H9 (cell line): ENCODE measurements at places on chromosomes 7 and 10. TPM values are rescaled to one million over a fixed set of nuclear protein-coding genes. Genes with fewer than 3 reads are reported as not detected.

GRCh38 chr10:103197174-103197573, 4.1 kb upstream of the NT5C2 start:
- no peak overlapping the region for H3K4me3 ChIP-seq
- peaks cover 6% of the 10 kb centered on the region; the same call in 1 of the 2 replicates for H3K4me1 ChIP-seq
- H3K36me3 ChIP-seq: no peaks in the 10 kb centered on the region
- H3K27ac ChIP-seq: no peak overlapping the region

The MRPL32 gene
- 97.2 and 101 TPM in 2 replicates for total RNA-seq

- no peak overlapping the region for H3K4me3 ChIP-seq
- peak overlapping the region; percentile 39 for H3K27ac ChIP-seq
- H3K36me3 ChIP-seq: no peaks in the 10 kb centered on the region
- no peak for DNase-seq
Measured at GRCh38 chr7:114856625-114857024, 65.3 kb upstream of the MDFIC start.

The HILPDA gene
- total RNA-seq: 23.1 and 23.3 TPM in 2 replicates

- H3K27me3 ChIP-seq: no peaks in the 10 kb centered on the region
- H3K4me1 ChIP-seq: no peaks in the 10 kb centered on the region
- H3K36me3 ChIP-seq: peaks cover 8% of the 10 kb centered on the region; the same call in 2 of the 3 replicates
- H3K27ac ChIP-seq: no peak overlapping the region
Measured at GRCh38 chr10:70549962-70550458, 52.5 kb downstream of the PRF1 start.

- H3K4me1 ChIP-seq: no peaks in the 10 kb centered on the region
- no peak for DNase-seq
- H3K27ac ChIP-seq: no peak overlapping the region
- H3K36me3 ChIP-seq: peaks cover 60% of the 10 kb centered on the region
Measured at GRCh38 chr7:157234271-157234670, 95.5 kb downstream of the UBE3C start.

GRCh38 chr7:16300361-16300895, 120.9 kb downstream of the CRPPA start:
- H3K36me3 ChIP-seq: no peaks in the 10 kb centered on the region
- no peaks in the 10 kb centered on the region for H3K4me1 ChIP-seq
- H3K27me3 ChIP-seq: no peaks in the 10 kb centered on the region
- H3K4me3 ChIP-seq: no peak overlapping the region

DNA sequence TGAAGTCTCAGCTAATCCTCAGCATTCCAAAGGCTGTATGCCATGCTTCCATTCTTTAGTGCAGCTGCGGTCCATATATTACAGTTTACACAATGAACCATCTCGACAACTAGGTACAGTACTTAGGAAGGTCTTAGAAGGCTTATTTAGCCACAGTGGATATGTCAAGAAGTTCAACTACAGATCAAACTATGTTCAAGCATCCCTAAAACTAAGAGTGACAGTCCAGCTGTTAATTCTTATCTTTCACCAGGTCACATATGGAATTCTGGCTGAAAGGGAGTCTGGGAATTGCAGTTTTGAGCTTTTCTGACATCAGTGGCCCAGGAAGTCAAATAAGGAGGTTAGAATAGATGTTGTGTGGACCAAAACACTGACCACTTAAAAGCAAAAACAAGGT, 106.8 kb downstream of the SDHAF3 start:
- no peak overlapping the region for H3K27ac ChIP-seq
- H3K36me3 ChIP-seq: no peaks in the 10 kb centered on the region
- no peaks in the 10 kb centered on the region for H3K27me3 ChIP-seq
- no peak overlapping the region for H3K4me3 ChIP-seq

The VSTM2A gene
- 0.11 and 0.22 TPM in 2 replicates for total RNA-seq

DNA sequence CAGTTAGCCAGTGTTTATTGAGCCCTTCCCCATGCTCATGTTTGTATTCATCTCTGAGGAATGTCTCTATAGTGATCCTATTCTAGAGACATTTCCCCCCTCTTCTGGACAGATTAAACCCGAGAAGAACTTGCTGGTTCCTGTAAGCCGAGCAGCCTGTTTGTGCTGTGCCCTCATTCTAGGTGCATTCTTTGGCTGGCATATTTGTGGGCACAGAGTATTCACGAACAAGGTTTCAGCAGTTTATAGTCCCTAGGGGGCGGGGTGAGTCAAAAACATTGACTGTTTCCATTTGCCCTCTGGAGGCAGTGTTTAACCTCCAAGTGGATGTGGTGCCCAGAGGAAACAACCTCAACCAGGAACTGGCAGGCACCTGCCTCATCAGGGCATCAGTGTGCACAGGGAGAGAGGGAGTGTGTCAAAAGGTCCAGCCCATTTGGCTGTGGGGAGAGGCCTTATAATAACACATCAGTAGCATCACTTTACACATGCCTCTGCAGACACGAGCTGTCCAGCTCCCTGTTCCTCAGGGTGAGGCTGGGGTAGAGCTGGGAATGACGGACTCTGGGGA, 273.3 kb upstream of the LRGUK start:
- H3K27ac ChIP-seq: no peak overlapping the region
- peaks cover 3% of the 10 kb centered on the region; the same call in 1 of the 2 replicates for H3K36me3 ChIP-seq
- peaks cover 5% of the 10 kb centered on the region; the same call in 1 of the 2 replicates for H3K4me1 ChIP-seq
- H3K4me3 ChIP-seq: no peak overlapping the region

The KMT2E gene
- total RNA-seq: 34.2 and 38.2 TPM in 2 replicates

DNA sequence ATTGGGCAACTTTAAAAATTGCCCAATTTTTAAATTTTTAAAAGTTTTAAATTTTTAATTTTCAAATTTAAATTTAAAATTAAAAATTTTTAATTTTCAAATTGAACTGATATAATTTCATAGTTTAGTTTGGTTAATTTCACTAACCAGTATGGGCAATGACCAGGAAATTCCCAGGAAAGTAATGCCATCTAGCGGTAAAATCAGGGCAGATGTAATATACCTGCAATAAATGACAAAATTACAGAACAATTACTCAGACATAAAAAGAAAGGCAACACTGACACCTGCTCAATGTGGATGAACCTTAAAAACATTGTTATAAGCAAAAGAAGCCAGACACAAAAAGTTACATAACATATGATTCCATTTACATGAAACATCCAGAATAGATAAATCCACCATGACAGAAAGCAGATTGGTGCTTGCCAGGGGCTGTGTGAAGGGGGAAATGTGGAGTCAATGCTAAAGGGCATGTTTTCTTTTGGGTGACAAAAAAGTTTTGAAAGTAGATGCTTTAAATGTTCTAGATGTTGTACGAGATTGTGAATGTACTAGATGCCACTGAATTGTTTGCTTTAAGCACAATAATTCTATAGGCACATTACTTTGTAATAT, 28.6 kb upstream of the SLC16A12 start:
- H3K4me1 ChIP-seq: peaks cover 5% of the 10 kb centered on the region; the same call in 1 of the 2 replicates
- H3K27me3 ChIP-seq: no peaks in the 10 kb centered on the region
- H3K27ac ChIP-seq: no peak overlapping the region
- no peak overlapping the region for H3K4me3 ChIP-seq

- no peaks in the 10 kb centered on the region; the same call in 1 of the 2 replicates for H3K36me3 ChIP-seq
- no peak overlapping the region for H3K4me3 ChIP-seq
- DNase-seq: no peak
- H3K27me3 ChIP-seq: no peaks in the 10 kb centered on the region
- H3K27ac ChIP-seq: no peak overlapping the region
Measured at GRCh38 chr10:48633381-48634197, 28.7 kb upstream of the ARHGAP22 start.

The TUBB8 gene
- 0.22 and 0.57 TPM in 2 replicates for total RNA-seq

The EPHB6 gene
- 9.7 and 11.6 TPM in 2 replicates for total RNA-seq

The TECTB gene
- total RNA-seq: not detected in 2 replicates

GRCh38 chr7:150923196-150923595, 54.9 kb downstream of the KCNH2 start:
- DNase-seq: no peak
- H3K27ac ChIP-seq: no peak overlapping the region

DNA sequence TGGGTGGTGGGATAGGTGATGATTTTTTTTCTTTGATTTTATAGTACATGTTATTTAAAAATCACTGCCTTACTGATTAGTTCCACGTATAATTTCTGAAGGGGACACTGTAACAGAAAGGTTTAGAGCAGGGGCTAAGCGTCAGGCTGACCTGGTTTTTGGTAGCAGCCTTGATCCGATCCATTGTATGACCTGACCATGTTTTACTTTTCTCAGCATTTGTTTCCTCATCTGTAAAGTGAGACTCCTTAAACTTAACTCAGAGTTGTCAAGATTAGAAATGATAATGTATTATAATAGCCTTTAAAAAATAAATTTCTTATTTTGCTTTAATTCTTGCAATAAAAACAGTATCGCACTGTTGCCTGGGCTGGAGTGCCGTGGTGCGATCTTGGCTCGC, 23.6 kb downstream of the INPP5F start:
- H3K36me3 ChIP-seq: peaks cover 19% of the 10 kb centered on the region
- H3K27me3 ChIP-seq: no peaks in the 10 kb centered on the region
- no peak overlapping the region for H3K27ac ChIP-seq
- H3K4me1 ChIP-seq: no peaks in the 10 kb centered on the region
- no peak overlapping the region for H3K4me3 ChIP-seq

The NODAL gene
- 80.7 and 84.7 TPM in 2 replicates for total RNA-seq

The TMEM196 gene
- not detected in 2 replicates for total RNA-seq

The ITIH5 gene
- 1.1 and 1.3 TPM in 2 replicates for total RNA-seq

The ZNF117 gene
- total RNA-seq: 11.6 and 13.6 TPM in 2 replicates

GRCh38 chr10:128325788-128326187, 199.6 kb upstream of the MKI67 start:
- no peaks in the 10 kb centered on the region for H3K4me1 ChIP-seq
- no peak overlapping the region for H3K4me3 ChIP-seq

The AGMO gene
- 0.70 and 0.83 TPM in 2 replicates for total RNA-seq

The NKX1-2 gene
- total RNA-seq: 14.9 and 15.3 TPM in 2 replicates

The LUC7L2 gene
- 81.2 and 84.5 TPM in 2 replicates for total RNA-seq

The PCLO gene
- 2.8 and 3.1 TPM in 2 replicates for total RNA-seq

DNA sequence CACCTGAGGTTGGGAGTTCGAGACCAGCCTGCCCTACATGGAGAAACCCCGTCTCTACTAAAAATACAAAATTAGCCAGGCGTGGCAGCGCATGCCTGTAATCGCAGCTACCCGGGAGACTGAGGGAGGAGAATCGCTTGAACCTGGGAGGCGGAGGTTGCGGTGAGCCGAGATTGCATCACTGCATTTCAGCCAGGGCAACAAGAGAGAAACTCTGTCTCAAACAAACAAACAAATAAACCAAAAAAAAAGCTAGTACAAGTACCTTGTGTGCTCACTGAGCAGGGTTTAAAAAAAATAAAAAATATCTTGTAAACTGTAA, 11.2 kb upstream of the SPOCK2 start:
- H3K4me1 ChIP-seq: no peaks in the 10 kb centered on the region
- H3K27ac ChIP-seq: no peak overlapping the region
- no peaks in the 10 kb centered on the region for H3K27me3 ChIP-seq
- H3K36me3 ChIP-seq: peaks cover 16% of the 10 kb centered on the region; the same call in 1 of the 2 replicates

- H3K4me1 ChIP-seq: no peaks in the 10 kb centered on the region
- no peaks in the 10 kb centered on the region for H3K36me3 ChIP-seq
- DNase-seq: no peak
Measured at GRCh38 chr7:133873631-133874030, 253.5 kb upstream of the LRGUK start.

The GPR15LG gene
- total RNA-seq: not detected in 2 replicates

DNA sequence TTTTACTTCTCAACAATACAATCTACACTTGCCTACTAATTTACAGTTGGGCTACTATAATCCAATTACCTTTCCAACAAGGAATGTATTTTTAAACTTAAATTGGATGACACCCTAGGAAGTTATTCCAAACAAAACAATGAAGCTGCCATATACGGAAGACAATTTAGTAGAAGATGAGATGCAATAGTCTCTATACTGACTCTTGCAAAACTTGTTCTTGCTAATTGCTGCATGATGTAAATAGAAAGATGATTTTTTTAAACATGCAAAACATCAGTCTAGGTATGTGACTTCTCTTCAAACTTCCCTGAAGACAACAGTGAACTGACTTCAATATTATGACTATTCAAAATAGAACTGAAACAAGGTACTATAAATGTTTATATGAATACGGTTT, 17.6 kb downstream of the NT5C3A start:
- no peaks in the 10 kb centered on the region for H3K4me1 ChIP-seq
- H3K27me3 ChIP-seq: no peaks in the 10 kb centered on the region
- no peak overlapping the region for H3K4me3 ChIP-seq
- no peak overlapping the region for H3K27ac ChIP-seq
- no peaks in the 10 kb centered on the region for H3K36me3 ChIP-seq

The CLCN1 gene
- 0.11 and 0.13 TPM in 2 replicates for total RNA-seq

The GTPBP4 gene
- total RNA-seq: 131 and 134 TPM in 2 replicates

The PAX4 gene
- not detected in 2 replicates for total RNA-seq

The CRYGN gene
- total RNA-seq: 0.79 and 1.8 TPM in 2 replicates

DNA sequence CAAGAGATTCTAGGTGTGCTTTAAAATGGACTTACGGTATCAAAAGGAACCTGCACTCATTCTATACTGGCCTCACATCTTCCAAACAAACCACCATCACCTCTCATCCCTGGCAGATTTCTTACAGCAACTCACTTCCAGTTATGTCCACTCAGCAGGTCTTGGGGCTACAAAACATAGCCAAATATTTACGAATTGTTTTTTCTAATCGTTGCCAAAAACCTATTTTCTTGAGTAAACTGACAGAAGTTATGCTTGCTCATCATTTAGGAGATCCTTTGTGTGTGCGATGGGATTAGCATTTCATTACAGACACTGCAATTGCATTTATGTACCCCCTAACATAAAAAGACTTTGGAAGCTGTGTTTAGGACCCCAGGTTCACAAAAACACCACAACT, 2.7 kb downstream of the KCNMA1 start:
- H3K27ac ChIP-seq: no peak overlapping the region
- H3K4me3 ChIP-seq: no peak overlapping the region
- no peaks in the 10 kb centered on the region; the same call in 1 of the 2 replicates for H3K4me1 ChIP-seq
- H3K36me3 ChIP-seq: no peaks in the 10 kb centered on the region
- no peak for DNase-seq

DNA sequence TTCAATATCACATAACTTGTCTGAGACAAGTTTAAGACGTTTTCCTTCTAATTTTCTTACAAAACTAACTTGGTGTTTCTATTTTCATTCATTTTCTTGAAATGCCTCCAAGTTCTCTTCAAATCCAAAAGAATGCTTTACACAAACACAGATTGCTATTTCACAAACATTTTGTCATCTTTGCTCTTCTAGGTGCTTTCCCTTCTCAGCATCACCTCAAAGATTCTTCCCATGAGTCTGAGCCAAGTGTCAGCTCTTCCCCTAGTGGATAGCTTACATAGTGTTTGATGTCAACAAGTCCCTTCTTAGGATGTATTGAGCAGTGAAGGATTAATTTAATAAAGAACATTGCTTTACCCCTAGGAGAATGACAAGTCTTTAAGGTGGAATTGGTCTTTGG, 38.1 kb upstream of the SEMA3A start:
- no peak overlapping the region for H3K4me3 ChIP-seq
- no peaks in the 10 kb centered on the region for H3K27me3 ChIP-seq
- no peaks in the 10 kb centered on the region for H3K36me3 ChIP-seq
- no peak overlapping the region for H3K27ac ChIP-seq

DNA sequence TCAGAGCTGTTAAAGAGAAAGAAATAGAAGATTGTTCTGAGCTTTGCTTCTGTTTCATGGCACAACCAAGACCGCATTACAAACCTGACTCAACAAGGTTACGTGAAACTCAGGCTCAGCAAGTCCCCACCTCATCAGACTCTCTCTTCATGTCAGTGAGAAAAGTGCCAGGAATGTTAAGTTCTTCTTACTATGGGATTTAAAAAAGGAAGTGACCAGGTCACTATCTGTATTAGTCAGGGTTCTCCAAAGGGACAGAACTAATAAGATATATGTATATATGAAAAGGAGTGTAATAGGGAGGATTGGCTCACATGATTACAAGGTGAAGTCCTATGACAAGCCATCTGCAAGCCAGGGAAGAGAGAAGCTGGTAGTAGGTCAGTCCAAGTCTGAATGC, 25.4 kb upstream of the PAPSS2 start:
- no peaks in the 10 kb centered on the region for H3K27me3 ChIP-seq
- DNase-seq: no peak
- H3K27ac ChIP-seq: no peak overlapping the region
- H3K36me3 ChIP-seq: peaks cover 6% of the 10 kb centered on the region
- H3K4me1 ChIP-seq: no peaks in the 10 kb centered on the region
- no peak overlapping the region for H3K4me3 ChIP-seq
